ENCODE measurements at places on chromosomes 4 and X.

DNA sequence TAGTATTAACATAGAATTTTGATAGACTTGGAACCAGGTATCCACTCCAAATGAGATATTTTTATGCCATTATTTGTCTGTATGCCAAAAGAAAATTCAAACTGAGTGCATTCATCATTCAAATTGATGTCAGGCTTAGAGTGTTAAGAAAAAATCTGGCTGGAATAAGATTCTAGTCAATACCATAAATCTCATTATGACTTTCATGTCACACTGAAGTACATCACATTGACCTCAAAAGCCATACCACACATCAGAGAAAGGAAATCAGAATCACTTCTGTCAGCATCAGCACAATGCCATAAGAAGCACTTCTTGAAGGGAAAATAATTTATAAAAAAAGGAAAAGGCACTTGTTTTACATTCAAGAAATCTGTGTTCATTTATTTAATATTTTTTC is 119.0 kb upstream of the BMP3 start:
- H3K36me3 ChIP-seq, result peaks cover 14% of the 10 kb centered on the region
- DNase-seq, result no peak
- no peak overlapping the region for H3K27ac ChIP-seq
- H3K4me1 ChIP-seq, result no peaks in the 10 kb centered on the region
- no peaks in the 10 kb centered on the region for H3K27me3 ChIP-seq
- H3K4me3 ChIP-seq, result no peak overlapping the region

DNA sequence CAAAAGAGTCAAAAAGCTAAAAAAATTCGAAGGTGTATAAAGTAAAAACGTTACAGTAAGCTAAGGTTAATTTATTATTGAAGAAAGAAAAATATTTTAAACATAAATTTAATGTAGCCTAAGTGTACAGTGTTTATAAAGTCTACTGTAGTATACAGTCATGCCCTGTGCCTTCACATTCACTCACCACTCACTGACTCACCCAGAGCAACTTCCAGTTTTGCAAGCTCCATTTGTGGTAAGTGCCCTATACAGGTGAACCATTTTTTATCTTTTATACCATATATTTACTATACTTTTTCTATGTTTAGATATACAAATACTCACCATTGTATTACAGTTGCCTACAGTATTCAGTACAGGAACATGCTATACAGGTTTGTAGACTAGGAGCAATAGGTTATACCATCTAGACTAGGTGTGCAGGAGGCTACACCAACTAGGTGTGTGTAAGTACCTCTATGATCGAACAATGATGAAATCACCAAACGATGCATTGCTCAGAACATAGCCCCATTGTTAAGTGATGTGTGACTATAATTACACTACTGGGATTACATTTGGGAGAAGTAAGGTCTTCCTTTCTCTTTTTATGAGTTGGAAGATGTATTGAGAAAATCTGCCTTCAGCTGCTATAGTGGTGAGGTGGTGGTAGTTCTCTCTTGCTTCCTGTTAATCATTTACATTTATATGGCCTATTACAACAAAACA is 27.2 kb downstream of the TMSB4X start:
- no peak overlapping the region for H3K4me3 ChIP-seq
- H3K4me1 ChIP-seq, result peaks cover 70% of the 10 kb centered on the region
- H3K27me3 ChIP-seq, result no peaks in the 10 kb centered on the region
- H3K36me3 ChIP-seq, result no peaks in the 10 kb centered on the region
- DNase-seq, result no peak
- peak overlapping the region; percentile 81 for H3K27ac ChIP-seq

- H3K27me3 ChIP-seq, result peaks cover 7% of the 10 kb centered on the region
- DNase-seq, result no peak
- no peaks in the 10 kb centered on the region for H3K36me3 ChIP-seq
- H3K27ac ChIP-seq, result no peak overlapping the region
- H3K4me3 ChIP-seq, result no peak overlapping the region
- H3K4me1 ChIP-seq, result no peaks in the 10 kb centered on the region
These were observed 59.3 kb downstream of the WDFY3 start for GRCh38 chr4:84907145-84907544.

DNA sequence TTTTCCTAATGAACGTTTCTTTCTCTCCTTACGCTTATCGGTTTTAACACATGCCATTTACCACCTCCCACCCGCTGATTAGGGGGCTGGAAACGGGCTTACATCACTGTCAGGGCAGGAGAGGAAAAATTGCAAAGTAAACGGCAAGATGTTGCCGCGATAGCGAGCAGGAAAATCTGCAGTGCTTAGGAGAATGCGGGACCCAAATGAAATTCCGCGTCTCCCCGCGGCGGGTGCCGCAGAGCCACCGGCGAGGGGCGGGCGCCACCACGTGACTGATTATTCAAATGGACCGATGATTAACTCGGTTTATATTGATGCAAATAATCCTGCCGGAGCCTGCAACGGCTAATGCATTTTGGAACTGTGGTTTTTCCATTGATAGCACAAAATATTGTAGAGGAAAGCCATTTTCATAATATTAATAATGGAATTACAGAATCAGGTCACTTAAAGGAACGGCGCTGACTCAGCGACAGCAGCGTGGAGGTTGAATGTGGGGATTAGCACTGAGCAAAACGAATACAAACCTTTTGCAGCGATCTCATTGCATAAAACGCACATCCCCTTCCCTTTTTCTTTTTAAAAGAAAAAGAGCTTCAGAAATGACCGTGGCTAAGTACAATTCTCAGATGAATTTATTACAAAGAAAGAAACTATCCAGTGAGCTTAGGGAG is 224.2 kb downstream of the STIM2 start:
- H3K4me3 ChIP-seq, result peak overlapping the region; percentile 6
- peaks cover 16% of the 10 kb centered on the region for H3K4me1 ChIP-seq
- no peak for DNase-seq

- no peak overlapping the region for H3K27ac ChIP-seq
- no peak overlapping the region for H3K4me3 ChIP-seq
- H3K4me1 ChIP-seq, result peaks cover 3% of the 10 kb centered on the region
- DNase-seq, result no peak
These were observed 14.6 kb downstream of the HDX start for GRCh38 chrX:84487365-84488353.

- peak; percentile 6 for DNase-seq
- H3K27me3 ChIP-seq, result no peaks in the 10 kb centered on the region
- H3K4me1 ChIP-seq, result peaks cover 43% of the 10 kb centered on the region
These were observed 499 bp downstream of the CYP2U1 start for GRCh38 chr4:107931775-107932321.

GRCh38 chr4:498328-498904 is 540 bp downstream of the ZNF721 start:
- H3K27me3 ChIP-seq, result no peaks in the 10 kb centered on the region
- H3K4me3 ChIP-seq, result peak overlapping the region; percentile 86
- no peak for DNase-seq
- H3K27ac ChIP-seq, result peak overlapping the region; percentile 95

- H3K4me3 ChIP-seq, result no peak overlapping the region
- no peaks in the 10 kb centered on the region for H3K27me3 ChIP-seq
- no peak overlapping the region for H3K27ac ChIP-seq
- no peaks in the 10 kb centered on the region for H3K36me3 ChIP-seq
- DNase-seq, result no peak
- H3K4me1 ChIP-seq, result no peaks in the 10 kb centered on the region
These were observed 181.0 kb upstream of the EOLA2 start for GRCh38 chrX:150119323-150119722.

- no peaks in the 10 kb centered on the region for H3K4me1 ChIP-seq
- H3K36me3 ChIP-seq, result no peaks in the 10 kb centered on the region
- DNase-seq, result no peak
- H3K27ac ChIP-seq, result no peak overlapping the region
- no peaks in the 10 kb centered on the region for H3K27me3 ChIP-seq
These were observed 157.0 kb upstream of the SMIM31 start for GRCh38 chr4:164596927-164597326.

DNA sequence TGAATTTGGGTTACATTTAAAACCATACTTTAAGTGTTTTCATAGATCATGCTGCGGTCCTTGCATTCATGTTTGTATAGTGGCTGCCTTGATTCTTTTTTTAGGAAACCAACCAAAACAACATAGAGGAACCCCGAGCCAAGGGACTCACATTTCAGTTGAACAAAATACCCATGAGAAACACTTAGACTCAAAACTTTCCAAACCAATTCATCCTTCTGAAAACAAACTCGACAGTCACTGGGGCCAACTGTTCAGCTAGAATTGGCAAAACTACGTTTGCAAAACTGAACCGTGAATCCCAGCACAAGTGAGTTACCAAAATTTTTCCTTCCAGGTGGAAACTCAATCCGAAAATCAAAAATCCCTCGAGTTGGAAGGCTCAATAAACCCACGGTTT is 1.4 kb downstream of the ADGRA3 start:
- peak overlapping the region; percentile 27 for H3K4me3 ChIP-seq
- no peaks in the 10 kb centered on the region for H3K36me3 ChIP-seq
- no peak overlapping the region for H3K27ac ChIP-seq
- no peak for DNase-seq
- no peaks in the 10 kb centered on the region for H3K27me3 ChIP-seq
- H3K4me1 ChIP-seq, result peaks cover 17% of the 10 kb centered on the region

DNA sequence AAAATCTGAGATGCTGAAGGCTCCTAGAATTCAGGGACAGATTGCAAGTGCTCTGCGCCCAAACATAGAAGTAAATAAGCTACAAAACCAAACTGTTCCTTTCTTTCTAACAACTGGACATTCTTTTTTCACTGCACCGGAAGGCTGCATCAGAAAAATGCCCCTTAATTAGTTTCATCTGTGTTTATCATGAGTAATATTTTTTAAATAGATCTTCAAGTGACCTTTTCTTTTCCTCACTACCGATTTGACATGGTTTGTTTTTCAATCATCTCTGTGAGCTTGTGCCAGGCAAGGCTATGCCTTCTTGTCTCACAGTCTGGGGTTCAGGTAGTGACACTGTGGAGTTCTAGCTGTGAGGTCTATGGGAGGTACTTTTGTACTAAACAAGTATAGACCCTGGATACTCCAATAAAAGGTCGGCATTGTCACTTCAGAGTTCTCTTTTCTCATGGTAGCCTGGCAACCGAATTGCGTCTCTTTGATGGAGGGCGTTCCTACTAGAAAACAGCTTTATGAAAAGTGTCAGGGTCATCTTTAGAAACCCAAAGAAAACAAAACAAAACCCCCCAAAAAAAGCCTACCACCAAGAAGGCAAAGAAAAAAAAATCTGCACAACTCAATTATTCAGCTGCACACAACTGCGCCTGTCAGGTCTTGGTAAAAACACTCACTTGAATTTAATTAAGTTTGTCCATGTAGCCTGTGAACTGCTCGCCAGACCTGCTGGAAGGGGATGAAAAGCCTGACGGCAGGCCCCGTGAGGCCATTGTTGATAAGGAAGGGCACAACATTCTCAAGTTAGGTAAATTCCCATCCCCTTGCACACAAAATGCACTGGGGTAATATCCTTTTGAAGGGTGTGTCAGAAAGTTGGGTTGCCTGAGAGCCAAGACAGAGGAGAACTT is 22.8 kb upstream of the ADAMTS3 start:
- no peak overlapping the region for H3K4me3 ChIP-seq
- no peaks in the 10 kb centered on the region for H3K4me1 ChIP-seq

DNA sequence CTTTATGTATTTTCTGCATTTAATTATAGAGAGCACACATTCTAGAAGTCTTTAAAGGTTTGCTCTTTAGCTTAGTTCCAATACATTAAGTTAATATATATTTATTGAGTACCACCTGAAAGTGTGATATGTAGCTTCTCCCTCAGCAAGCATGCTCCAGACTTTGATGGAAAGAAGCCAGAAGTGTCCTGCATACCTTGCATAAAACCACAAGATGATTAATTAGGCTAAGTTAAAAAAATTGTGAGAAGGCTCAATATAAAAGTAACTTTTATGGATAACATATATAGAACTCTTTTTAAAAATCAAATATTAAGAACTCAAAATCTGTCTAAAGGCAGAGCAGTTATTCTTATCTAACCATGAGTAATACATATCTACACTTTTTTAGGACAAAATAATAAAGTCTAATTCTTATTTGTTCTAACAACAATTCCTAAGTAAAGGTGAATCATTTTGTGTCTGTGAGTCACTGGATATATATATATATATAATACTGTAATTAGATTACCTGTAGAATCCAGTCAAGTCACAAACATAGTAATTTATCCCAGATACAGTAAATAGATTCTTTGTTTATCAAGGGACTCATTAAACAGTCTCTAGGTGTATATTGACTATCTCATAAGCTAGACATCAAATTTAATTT is 51.2 kb downstream of the INTS12 start:
- H3K4me3 ChIP-seq, result no peak overlapping the region
- no peak overlapping the region for H3K27ac ChIP-seq
- no peaks in the 10 kb centered on the region for H3K4me1 ChIP-seq
- H3K27me3 ChIP-seq, result no peaks in the 10 kb centered on the region

GRCh38 chrX:139448996-139449395 is 81.5 kb upstream of the F9 start:
- no peaks in the 10 kb centered on the region for H3K4me1 ChIP-seq
- DNase-seq, result no peak
- H3K27ac ChIP-seq, result no peak overlapping the region
- no peaks in the 10 kb centered on the region for H3K27me3 ChIP-seq
- H3K36me3 ChIP-seq, result no peaks in the 10 kb centered on the region

GRCh38 chr4:174628191-174628590 is 105.9 kb upstream of the HPGD start:
- no peaks in the 10 kb centered on the region for H3K4me1 ChIP-seq
- no peak overlapping the region for H3K27ac ChIP-seq
- H3K36me3 ChIP-seq, result no peaks in the 10 kb centered on the region

- H3K27ac ChIP-seq, result peak overlapping the region; percentile 98
- no peak for DNase-seq
- H3K27me3 ChIP-seq, result no peaks in the 10 kb centered on the region
- no peaks in the 10 kb centered on the region for H3K36me3 ChIP-seq
These were observed 1.2 kb downstream of the WDR44 start for GRCh38 chrX:118347131-118347530.

DNA sequence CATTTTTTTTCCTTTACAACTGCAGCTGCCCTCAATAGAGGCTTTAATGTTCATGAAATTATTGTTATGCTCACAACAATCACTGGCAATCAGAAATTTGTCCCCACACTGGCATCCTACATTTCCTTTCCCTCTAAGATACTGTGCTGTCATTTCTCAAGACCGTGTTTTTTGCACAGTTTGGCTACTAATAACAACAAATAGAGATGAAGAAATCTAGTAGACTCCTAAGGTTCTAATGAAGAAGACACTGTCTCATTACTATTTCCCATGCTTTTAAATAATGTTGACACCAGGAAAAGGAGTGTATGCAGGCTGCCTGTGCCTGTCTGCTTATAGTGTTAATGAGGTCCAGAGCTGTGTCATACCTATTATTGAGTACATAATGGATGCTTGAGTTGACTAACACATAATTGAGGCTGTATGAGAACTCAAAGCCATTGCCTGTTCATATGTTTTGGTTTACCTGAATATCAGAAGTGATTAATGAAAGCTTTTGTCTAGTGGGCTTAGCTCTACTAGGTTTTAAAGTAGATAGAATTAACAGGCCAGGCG is 1.5 kb upstream of the EIF4E start:
- H3K4me1 ChIP-seq, result peaks cover 33% of the 10 kb centered on the region
- H3K27me3 ChIP-seq, result no peaks in the 10 kb centered on the region
- H3K36me3 ChIP-seq, result peaks cover under 1% of the 10 kb centered on the region
- H3K4me3 ChIP-seq, result peak overlapping the region; percentile 100
- DNase-seq, result no peak

GRCh38 chr4:113049421-113050370 is at the start of gene ANK2:
Gene ANK2 (plus strand): TSS chr4:113049653. CDS start chr4:113049729, 76 bp downstream.
- H3K36me3 ChIP-seq, result no peaks in the 10 kb centered on the region
- no peaks in the 10 kb centered on the region for H3K27me3 ChIP-seq
- H3K27ac ChIP-seq, result no peak within 1 kb of the TSS
- no peak within 1 kb of the TSS for H3K4me3 ChIP-seq

- DNase-seq, result no peak
- H3K27ac ChIP-seq, result no peak overlapping the region
- peaks cover 17% of the 10 kb centered on the region for H3K4me1 ChIP-seq
These were observed 7.2 kb downstream of the PRDM5 start for GRCh38 chr4:120915336-120915735.

GRCh38 chr4:88063634-88064296 is 56.3 kb downstream of the PKD2 start:
- no peak overlapping the region for H3K27ac ChIP-seq
- H3K4me3 ChIP-seq, result no peak overlapping the region
- no peaks in the 10 kb centered on the region for H3K4me1 ChIP-seq
- H3K36me3 ChIP-seq, result peaks cover 35% of the 10 kb centered on the region
